ENCODE measurements at places on chromosomes 4 and X. TPM values are rescaled to one million over a fixed set of nuclear protein-coding genes. Genes with fewer than 3 reads are reported as not detected.

Gene MAPK10
- polyA plus RNA-seq = 2.8 TPM

Gene EREG
- polyA plus RNA-seq = 0.44 TPM

Gene PDZD4
- 4.3 TPM for polyA plus RNA-seq

Gene ZNF827
- 15.7 TPM for polyA plus RNA-seq

Gene PRICKLE3
- polyA plus RNA-seq = 3.7 TPM

Gene INTS6L
- polyA plus RNA-seq = 15.0 TPM

Gene LRIT3
- 0.31 TPM for polyA plus RNA-seq

Gene MAGIX
- polyA plus RNA-seq = 1.6 TPM

Gene PHKA1
- 3.3 TPM for polyA plus RNA-seq

Gene PAGE5
- polyA plus RNA-seq = not detected

Gene FREM3
- 0.49 TPM for polyA plus RNA-seq

Gene IDS
- 25.7 TPM for polyA plus RNA-seq

Gene TIGD4
- polyA plus RNA-seq = 8.8 TPM
